ENCODE measurements at places on chromosomes 11 and 22.

DNA sequence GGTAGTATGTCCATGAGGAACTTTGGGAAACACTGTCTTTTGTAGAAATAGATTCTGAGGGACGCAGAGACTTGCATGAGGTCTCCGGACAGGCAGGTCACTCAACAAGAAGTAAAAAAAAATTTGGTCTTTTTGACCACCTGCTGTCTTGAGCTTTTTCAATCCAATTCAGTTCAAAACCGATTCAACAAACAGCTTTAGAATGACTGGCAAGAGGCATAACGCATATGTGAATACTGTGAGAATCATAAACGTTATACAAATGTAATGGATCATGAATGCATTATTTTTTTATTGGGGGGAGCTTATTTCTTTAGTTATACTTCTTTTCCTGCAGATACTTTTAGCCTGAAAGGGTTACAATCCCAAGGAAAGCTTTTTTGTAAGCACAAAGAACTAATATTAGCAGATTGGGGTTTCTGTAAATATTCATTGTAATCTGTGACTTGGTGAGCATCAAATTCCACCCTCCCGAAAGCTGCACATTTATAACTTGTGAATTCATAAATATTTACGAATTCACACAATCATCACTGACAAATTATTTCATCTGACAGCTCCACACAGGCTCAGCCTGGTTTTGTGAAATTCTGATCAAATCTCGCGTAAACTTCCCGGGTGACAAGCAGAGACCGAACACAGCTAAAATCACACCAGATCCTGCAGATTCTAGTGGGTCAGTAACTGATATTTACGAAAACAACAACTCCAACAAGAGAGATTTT lies 507.7 kb downstream of the MN1 start:
- DNase-seq, result no peak

DNA sequence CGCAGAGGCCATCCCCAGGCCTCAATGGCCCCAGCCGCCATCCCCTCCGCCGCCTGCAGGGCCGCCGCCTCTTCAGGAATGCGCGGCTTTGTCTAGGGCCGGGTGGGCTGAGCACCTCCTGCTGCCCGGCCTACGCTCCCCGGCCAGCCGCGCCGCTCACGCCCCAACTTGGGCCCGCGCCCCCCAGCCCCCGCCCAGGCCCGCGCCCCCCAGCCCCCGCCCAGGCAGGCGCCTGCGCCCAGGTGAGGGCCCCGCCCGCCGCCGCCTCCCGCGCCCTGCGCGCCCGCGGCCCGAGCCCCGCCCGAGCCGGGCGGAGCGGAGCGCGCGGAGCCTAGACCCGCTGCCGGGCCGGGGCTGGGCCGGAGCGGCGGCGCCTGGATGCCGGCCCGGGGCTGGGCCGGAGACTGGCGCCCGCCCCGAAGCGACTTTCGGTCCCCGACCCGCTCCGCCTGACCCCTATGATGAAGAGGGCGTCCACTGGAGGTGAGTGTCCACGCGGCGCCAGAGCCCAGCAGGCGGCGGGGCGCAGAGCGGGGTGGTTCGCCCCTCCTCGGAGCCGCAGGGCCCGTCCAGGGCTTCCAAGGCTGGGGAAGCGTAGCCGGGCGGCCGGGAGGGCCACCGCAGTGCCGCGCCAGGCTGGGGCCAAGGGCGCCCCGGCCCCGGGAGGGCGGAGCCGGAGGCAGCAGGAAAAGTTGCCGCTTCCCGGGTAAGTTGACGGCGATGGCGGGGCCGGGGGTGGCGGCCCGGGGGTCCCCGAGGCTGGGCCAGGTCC lies 34.3 kb upstream of the PRODH start:
- DNase-seq, result no peak

- DNase-seq, result peak; percentile 86
These were observed 600 bp downstream of the FCHSD2 start for GRCh38 chr11:73141309-73142127.

GRCh38 chr11:111631666-111632039 lies 29.4 kb downstream of the SIK2 start:
- DNase-seq, result no peak

DNA sequence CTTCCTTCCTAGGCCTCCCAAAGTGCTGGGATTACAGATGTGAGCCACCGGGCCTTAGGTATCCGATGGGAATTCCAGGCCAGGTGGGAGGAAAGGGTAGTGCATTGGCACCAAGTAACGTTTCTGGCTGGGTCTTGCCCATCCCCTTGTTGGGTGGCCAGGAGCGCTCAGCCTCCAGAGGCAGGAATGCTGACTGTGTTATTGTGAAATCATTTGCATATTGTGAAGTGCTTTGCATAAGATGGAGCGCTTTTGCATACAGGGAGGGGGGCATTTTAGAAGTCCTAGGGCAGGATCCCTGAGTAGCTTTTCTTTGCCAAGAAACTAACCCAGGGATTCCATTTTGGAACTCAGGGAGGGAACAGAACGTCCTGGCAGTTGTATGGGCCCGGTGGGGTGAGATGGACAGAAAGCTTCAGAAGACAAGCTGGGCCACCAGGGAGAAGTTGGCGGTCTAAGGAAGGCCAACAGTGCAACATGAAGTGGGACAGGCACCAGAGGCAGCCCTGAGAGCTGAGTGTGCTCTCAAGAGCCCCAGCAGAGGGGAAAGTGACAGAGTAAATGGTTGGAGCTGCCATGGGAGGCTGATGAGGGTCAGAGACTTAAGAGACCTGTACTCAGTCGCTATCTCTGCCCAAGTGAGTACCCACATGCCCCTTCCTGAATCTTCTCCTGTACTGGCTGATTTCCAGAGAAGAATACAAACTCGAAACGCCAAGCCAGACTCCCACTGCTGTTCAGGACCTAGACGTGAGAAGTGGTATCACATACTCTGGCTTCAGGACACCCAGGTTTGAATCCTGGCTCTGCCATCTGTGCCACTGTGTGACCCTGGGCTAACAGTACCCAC lies 1.3 kb upstream of the SLC39A13 start:
- DNase-seq, result no peak

DNA sequence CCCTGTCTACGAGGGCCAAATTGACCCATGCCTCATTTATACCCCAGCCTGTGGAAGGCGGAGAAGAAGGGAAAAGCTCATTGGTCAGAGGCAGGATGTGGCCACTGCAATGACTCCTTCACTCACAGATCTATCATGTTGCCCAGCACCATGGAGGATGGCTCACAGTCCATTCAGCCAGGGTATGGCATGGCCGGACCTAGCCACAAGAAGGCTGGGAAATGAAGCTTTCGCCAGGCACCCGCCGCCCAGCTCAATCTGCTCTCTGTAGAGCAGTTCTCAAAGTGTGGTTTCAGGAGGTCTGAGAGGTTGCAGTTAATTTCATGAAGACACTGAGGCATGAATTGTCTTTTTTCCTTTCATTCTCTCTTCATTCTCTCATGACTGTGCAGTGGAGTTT lies 40.6 kb upstream of the LINC01488 start:
- DNase-seq, result no peak

DNA sequence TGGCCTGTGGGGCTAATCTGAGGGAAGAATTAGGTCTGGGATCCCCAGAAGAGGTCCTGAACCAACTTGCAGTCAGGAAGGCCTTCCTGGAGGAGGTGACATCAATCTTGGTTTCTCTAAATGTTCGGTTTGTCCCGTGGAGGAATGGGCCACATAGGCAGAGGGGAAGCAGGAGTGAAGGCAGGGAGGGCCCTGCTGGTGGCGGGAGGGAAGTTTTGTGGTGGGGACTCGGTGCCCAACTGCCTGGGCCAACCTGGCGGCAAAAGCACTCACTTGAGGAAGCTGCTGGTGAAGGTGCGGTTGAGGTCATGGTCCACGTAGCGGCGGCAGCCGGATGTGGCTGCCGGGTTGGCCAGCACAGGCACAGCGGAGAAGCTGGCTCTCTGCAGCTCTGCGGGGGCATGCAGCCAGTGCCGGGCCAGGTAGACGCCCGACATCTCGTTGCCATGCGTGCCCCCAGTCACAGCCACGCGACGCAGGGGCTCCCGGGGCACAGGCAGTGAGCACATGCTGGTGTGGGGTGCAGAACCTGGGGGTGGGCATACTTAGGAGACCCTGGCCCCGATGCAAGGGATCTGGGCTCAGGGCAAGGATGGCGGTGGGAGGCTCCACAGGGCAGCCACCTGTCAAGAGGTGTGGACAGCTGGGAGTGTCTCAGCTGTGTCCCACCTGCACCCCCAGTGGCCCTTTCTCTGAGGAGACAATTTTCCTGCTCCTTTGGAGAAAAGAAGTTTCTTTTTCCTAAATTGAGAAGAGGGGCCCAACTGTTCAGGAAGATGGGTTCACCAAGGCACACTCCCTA lies 3.8 kb downstream of the ACY3 start:
- peak; percentile 71 for DNase-seq

DNA sequence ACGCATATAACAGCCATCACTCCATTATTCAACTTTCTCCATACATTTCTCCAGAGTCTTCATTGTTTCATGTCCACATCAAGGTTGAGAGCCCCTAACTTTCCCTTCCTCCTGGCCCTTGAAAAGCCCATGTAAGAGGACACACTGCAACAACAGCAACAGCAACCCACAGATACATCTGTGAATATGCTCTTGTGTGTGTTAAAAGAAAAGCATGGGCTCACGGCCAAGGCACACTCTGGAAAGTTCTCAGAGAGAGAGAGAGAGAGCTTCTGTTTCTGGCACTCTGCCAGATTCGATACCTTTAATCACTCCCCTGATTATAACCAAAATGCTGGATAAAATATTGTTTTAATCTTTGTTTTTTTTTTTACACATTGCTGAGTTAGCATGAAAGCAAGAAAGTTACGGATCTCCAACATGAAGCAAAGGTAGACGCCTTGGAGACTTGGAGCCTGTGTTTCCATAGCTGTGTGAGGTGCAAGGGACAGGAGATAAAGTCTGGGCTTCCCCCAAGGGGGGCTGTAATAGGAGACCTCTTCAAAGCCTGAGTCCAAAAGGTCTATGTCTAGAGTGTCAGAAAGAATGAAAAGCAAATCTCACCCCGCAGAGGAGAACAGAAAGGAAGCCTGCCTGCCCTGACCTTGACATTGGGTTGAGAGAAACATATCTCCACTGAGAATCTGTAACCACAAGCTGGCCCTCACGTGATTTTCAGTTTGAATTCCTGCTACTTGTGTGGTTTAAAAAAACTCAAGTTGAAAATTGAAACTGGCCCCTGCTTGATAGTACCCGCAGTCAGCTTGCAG lies 33.7 kb upstream of the MPPED1 start:
- DNase-seq, result peak; percentile 50

- peak; percentile 51 for DNase-seq
These were observed 96.5 kb downstream of the CWC15 start for GRCh38 chr11:94876645-94877442.

DNA sequence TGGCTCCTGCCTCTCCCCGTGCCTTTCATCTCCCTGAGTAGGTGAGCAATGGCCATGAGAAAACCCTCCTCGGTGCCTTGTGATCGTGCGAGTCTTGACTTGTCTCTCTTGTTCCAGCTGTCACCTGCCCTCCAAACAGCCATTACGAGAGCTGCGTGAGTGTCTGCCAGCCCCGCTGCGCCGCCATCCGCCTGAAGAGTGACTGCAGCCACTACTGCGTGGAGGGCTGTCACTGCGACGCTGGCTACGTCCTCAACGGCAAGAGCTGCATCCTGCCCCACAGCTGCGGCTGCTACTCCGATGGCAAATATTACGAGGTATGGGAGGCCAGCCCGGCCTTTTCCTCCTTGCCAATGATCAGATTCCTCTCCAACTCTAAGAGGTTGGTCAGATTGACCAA lies 51.7 kb downstream of the TECTA start:
- no peak for DNase-seq

DNA sequence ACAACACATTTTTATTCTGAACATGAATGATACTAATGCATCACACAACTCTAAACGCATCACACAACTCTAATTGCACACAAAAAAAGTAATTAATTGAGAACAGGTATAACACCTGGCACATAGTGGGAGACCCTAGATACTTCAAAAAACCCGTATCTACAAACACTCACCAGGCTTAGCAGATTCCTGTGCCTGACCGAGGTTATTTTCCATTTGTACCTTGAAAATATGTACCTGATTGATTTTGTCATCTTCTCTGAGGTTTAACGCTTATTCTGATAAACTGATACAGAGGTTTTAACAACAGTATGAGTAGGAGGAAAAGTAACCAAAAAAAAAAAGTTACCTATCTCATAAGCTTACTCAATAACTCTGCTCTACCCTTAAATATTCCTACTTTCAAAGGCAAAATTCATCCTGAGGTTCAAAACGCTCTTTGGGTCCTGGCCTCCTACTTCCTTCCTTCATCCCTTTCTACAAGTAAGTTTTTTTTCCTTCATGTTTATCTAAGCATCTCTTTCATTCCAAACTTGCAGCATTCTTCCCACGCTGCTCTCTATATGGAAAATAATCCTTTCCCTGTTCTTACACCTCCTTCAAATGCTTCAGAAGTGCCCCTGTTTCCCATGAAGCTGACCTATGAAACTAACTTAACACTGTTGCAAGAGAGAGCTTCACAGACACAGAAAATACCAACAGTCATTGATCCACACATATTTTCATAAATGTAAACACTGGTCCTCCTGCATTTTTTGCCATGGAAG lies 73.3 kb downstream of the ETS1 start:
- DNase-seq, result no peak

- DNase-seq, result no peak
These were observed 919.1 kb downstream of the TBC1D22A start for GRCh38 chr22:47681411-47682165.

GRCh38 chr22:39039306-39040126 lies 1.1 kb upstream of the APOBEC3F start:
- no peak for DNase-seq

DNA sequence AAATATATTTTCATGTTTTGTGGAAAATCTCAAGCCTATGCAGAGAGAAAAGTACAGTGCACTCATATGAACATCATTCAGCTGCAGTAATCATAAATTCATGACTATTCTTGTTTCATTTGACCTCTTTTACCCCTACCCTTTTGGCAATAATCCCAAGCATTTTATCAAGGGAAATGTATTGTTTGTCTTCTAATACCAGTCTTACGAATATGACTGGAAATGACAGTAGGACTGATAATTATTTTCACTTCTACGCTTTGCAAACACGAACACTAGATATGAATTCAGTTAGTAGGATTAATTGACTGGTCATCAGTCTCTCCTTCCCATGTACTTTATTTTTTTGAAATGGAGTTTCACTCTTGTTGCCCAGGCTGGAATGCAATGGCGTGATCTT lies 90.3 kb downstream of the MTMR3 start:
- no peak for DNase-seq

DNA sequence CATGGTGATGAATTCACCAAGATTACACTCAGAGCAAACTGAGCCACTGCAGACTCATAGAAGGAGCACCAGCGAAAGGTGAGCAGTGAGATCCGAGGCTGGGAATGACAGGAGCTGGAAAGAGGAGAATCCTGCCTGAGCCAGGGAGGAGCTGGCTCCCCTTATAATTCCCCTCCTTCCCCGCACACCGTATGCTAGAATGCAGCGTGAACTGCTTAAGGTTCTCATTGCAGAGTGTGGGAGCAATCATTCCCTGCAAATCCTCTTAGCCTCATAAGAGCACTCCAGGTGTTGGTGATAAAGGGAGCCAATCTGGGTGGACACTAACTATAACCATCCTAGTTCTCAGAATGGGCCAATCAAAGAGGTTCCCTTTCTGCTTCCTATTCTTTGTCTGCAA lies 127.6 kb upstream of the TEAD1 start:
- DNase-seq, result no peak

All from NK-92 treated with Interleukin-12 subunit alpha and Interleukin-12 subunit beta, amount 100 ng/mL, for 24 hours (cell line).